SJCRH30 (cell line): ENCODE measurements at places on chromosomes 4 and X.
A peak's percentile ranks its signal among the peaks of the same experiment; 100 is the strongest.

- DNase-seq: no peak
Observed at GRCh38 chr4:152585023-152585441, 49.1 kb upstream of the FBXW7 start.

DNA sequence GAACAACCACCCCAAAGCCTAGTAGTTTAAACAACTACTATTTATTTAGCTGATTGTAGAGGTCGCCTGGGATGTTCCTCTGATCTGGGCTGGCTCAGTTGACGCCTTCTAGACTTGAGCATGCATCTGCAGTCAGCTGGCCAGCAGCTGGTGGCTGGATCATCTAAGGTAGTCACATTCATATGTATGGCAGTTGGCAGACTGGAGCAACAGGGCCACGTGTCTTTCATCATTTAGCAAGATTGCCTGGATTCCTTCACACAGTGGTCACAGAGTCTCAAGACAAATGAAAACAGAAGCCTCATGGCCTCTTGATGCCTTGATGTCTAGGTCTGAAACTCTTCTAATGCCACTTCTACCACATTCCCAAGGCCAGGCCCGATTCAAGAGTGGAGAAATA, 220.6 kb upstream of the S100G start:
- DNase-seq: no peak

DNA sequence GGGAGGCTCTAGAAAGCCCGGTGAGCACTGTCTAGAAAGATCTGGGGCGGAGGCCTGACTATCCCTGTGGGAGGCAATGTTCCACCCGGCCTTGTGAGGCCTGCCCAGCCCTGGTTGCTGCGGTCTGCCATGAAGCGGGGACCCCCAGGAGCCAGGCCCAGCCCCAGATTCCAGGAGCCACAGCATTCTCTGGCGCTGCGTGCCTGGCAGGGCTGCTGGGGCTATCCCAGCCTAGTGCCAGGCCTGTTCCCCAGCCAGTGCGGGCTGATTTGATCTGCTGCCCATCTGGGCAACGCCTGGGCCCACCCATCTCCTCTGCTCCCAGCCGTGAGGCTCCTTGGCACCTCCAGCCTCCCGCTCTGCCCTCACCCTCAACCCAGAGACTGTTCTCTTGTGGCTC, 19.6 kb downstream of the ATP2B3 start:
- DNase-seq: no peak

- peak; percentile 69 for DNase-seq
Observed at GRCh38 chr4:3827616-3828492, 61.7 kb downstream of the ADRA2C start.

- no peak for DNase-seq
Observed at GRCh38 chr4:27057053-27057452, 196.4 kb downstream of the STIM2 start.

GRCh38 chr4:94523617-94524016, 71.9 kb downstream of the PDLIM5 start:
- no peak for DNase-seq

- no peak for DNase-seq
Observed at GRCh38 chr4:876780-877179, 50.9 kb upstream of the CPLX1 start.

GRCh38 chrX:53190363-53190960, 34.5 kb downstream of the KDM5C start:
- DNase-seq: peak; percentile 5

DNA sequence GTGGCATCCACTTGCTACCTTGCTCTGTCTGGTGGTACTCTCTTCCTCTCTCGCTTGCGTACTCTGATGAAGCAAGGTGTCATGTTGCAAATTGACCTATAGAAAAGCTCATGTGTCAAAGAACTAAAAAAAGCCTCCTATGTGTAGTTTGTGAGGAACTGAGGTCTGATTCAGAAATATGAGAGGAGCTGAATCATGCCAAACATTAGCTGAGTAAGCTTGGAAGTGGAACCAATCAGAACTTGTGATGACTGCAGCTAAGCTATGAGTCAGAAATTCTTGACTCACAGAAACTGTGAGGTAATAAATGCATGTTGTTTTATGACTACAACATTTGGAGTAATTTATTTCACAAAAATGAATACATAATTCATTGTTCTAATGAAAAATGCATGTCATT, 2138.8 kb downstream of the PCDH7 start:
- peak; percentile 15 for DNase-seq

- no peak for DNase-seq
Observed at GRCh38 chr4:140020457-140021361, 133.3 kb downstream of the MAML3 start.

DNA sequence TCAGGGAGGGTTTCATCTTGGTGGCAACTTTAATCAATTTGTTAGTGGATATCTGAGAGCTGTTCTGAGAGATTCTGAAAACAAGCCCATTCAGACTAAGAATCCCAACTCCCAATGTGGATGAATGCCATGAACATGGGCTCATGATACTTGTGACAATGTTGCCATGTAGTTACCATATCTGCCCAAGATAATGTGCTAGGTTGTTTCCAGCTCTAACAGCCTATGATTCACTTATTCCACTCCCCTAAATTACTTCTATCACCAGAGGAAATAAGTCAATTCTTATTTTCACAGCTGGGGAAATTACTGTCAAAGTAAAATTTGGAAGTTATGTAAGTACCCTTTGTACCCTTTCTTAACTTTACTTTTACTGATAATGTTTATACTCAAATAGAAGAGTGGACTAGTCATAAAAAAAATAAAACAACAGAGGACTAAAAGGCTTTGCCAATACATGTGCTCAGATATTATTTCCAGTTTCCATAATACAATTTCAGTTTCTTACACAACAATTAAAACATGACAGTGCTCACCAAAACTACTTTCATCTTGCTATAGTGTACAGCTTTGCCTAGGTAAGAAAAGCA, 1101.7 kb upstream of the INTU start:
- no peak for DNase-seq

DNA sequence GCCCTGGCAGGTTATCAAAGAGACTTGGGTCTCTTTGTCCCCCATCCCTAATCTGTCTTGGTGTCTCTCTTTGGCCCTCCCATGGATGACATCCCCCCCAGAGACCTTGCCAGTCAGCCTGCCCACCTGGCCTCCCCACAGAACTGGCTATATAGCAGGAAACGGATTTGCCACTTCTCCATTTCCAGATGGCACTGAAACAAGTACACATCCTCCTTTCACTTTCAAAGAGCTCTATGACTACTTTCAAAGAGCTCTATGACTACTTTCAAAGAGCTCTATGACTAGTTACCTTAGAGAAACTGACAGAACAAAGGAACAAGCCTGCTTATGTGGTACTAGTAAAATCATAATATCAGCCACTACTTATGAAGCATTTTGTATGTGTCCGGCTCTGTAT, 175.3 kb downstream of the MAML3 start:
- no peak for DNase-seq

DNA sequence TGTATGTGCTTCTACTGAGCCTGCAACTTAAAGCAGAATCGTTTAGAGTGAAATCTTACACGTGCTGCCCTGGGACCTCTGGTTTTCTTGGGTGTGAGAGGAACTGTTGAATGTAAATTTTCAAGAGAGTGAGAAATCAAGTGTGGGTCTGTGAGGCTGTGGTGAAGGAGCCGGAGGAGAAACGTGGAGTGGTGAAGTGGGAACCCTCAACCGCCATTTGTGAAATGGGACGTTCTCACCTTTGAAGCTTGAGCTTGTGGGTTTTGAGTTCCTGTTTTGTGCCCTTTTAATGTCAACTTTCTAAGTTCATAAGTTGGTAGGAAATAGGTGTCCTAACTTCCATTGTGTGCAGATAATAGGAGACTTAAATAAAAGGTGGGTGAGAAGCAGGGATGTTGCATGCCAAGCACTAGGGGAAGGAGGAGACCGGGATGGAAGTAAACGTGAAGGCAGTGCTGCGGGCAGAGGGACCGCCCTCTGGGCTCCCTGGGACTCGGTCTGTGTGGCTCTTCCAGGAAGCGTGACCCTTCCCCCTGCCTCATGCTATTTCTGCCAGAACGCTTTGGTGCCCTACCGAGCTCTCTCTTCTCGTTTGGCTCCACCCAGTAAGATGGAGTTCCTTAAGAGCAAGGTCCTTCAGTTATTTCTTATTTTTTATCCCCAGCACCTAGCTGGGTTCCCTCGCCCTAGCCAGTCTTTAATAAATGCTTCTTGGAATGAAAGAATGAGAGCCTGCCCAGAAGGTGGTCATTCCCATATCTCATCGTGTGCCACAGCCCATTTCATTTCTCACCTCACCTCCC, 56.0 kb downstream of the TMEM131L start:
- no peak for DNase-seq

GRCh38 chrX:108310506-108310905, 127.7 kb downstream of the COL4A6 start:
- no peak for DNase-seq

DNA sequence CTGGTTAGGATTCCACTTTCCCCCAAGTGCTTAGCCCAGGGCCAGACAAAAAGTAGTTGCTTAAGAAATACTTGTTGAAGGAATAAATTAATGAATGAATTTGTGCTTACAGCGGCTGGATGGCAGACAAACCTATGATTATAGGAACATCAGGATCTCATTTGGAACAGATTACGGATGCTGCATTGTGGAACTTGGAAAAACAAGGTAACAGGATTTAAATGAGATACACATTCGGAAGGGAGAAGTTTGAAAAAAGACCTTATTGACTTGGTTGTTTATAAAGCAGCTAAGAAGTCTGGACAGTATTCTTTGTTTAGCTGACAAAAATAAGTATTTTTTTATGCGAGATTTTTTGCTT, 572 bp downstream of the EXOSC9 start:
- DNase-seq: no peak

- no peak for DNase-seq
Observed at GRCh38 chr4:130043732-130044160, 947.8 kb downstream of the C4orf33 start.

DNA sequence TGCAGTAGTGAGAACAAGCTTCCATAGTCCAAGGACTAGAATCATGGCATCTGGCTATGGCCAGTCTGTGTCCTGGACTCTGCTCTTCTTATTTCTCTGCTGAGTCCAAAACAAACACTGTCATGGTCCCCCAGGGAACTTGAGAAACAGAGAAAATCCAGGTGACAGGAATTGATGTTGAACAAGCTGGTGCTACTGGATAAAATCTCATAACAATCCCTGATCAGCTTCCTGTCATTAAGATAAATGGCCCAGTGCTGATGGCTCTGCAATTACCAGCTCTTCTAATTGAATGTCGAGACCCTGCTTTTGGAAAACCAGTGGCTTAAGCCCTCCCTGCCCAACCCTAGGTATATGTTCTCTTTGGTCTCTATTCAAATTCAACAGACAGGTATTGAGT, 58.8 kb upstream of the ARHGAP36 start:
- no peak for DNase-seq

DNA sequence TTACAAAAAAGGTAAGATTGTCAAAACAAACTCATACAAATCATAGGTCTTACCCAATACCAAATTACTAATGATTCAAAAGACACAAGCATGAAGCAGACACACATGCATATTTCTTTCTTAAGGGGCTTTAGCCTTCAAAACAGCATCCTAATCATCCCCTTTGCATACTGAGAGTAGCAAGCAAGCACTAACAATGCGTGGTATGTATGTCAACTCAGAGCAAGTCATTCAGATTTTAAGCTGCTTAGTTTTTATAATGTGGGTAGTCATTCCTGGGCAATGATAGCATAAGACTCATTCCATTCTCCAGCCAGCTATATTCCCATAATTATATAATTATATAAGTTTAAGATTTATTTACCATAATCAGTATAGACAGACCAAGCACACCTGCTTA, 219.6 kb downstream of the DKK2 start:
- no peak for DNase-seq

- no peak for DNase-seq
Observed at GRCh38 chr4:91963486-91963885, 340.3 kb upstream of the GRID2 start.

GRCh38 chr4:171118091-171118490, 695.1 kb upstream of the GALNTL6 start:
- no peak for DNase-seq

- no peak for DNase-seq
Observed at GRCh38 chrX:139113708-139114107, 402.2 kb upstream of the FGF13 start.

- DNase-seq: no peak
Observed at GRCh38 chr4:55955710-55956109, 7.0 kb downstream of the CEP135 start.

- DNase-seq: no peak
Observed at GRCh38 chr4:166518776-166519175, 645.7 kb downstream of the TLL1 start.

DNA sequence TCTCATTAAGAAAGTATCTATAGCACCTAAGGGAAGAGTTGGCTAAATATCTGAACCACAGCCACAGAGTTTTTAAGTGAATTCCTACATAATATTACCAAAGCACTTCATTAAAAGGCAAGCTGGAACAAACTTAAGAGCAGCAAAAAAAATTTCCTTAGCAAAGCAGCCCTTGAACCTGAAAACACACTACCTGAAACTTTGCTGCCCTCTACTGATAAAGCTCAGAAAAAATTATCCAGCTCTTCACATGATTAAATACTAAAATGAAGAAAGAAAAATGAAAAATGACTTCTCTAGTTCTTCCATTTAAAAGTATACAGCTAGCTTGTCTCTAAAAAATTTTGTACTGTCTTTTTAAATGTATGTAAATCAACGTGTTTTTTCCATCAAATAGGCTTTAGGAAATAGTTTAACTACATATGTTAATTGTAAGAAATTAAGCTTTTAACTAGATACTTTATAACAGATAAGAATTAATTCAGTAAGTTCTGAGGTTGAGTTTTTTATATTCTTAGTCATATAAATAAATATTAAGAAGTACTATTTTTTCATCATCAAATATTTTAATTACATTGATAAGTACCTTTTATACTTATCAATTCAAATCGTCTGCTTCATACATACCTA, 156.1 kb downstream of the STPG2 start:
- no peak for DNase-seq

DNA sequence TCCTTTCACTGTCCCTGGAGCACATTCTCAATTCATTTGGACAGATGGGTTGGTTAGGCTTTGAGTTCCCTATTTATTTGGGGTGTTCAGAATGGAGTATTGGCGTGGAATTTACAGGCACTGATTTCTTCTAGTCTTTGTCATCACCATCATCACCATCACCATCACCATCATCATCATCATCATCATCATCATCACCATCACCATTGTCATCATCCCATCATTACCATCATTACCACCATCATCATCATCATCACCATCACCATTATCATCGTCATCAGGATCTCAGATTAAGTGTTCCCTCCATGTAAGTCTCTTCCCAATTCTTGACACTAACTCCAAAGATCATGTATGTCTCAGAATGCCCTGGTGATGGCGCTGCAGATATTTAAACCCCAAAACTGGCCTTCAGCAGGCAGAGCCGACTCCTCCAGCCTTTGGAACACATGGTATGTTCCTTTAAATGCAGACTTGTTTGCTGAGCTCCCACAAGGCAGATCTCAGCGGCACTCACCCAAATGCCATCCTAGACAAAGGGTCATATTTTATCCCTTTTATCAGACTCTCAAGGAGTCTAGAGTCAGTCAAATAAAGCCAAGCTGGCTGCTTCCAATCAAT, 19.8 kb upstream of the FAM9A start:
- DNase-seq: peak; percentile 38
